ENCODE measurements at places on chromosomes 7 and 10. TPM values are rescaled to one million over a fixed set of nuclear protein-coding genes. Genes with fewer than 3 reads are reported as not detected.

The CYP3A7 gene
- 1.0 TPM for total RNA-seq

The CYP2C19 gene
- not detected for total RNA-seq

The PNLIPRP1 gene
- total RNA-seq, result not detected

The C7orf33 gene
- not detected for total RNA-seq

The FEZF1 gene
- not detected for total RNA-seq

The NRAP gene
- total RNA-seq, result not detected

The ZNF488 gene
- 0.52 TPM for total RNA-seq

The AKR1C8 gene
- total RNA-seq, result not detected

The ARHGAP12 gene
- 28.2 TPM for total RNA-seq

The DPP6 gene
- total RNA-seq, result not detected

The FGL2 gene
- total RNA-seq, result 1.9 TPM

The HMX2 gene
- total RNA-seq, result not detected

The PDZD7 gene
- total RNA-seq, result 0.91 TPM

The TUBB8 gene
- total RNA-seq, result not detected

The NKX2-3 gene
- not detected for total RNA-seq

The ZNF467 gene
- total RNA-seq, result 27.9 TPM

The MYL10 gene
- total RNA-seq, result not detected

The SMURF1 gene
- 15.9 TPM for total RNA-seq

The USP54 gene
- 5.8 TPM for total RNA-seq

The TSPAN14 gene
- 59.3 TPM for total RNA-seq

The MYH16 gene
- 0.26 TPM for total RNA-seq

The INA gene
- total RNA-seq, result 1.1 TPM

The ITIH5 gene
- 0.91 TPM for total RNA-seq

The PYROXD2 gene
- 8.3 TPM for total RNA-seq

The PPP1R3A gene
- not detected for total RNA-seq

The TMEM225B gene
- 4.2 TPM for total RNA-seq

The CLCN1 gene
- total RNA-seq, result 0.13 TPM

The CDNF gene
- total RNA-seq, result 3.8 TPM

The COL1A2 gene
- 2,173 TPM for total RNA-seq

The HNRNPF gene
- 199 TPM for total RNA-seq

The EPHA1 gene
- 0.91 TPM for total RNA-seq

The NXPH1 gene
- total RNA-seq, result not detected

The FGFR2 gene
- 0.52 TPM for total RNA-seq

The STN1 gene
- total RNA-seq, result 29.6 TPM

All from epithelial cell of alveolus of lung (primary cell).